ENCODE measurements at places on chromosomes 13 and 19.

GRCh38 chr19:58181902-58182576, 822 bp upstream of the ZNF274 start:
- DNase-seq, result peak; percentile 55

- DNase-seq, result no peak
Measured at GRCh38 chr13:35347679-35348205, 128.7 kb downstream of the MAB21L1 start.

DNA sequence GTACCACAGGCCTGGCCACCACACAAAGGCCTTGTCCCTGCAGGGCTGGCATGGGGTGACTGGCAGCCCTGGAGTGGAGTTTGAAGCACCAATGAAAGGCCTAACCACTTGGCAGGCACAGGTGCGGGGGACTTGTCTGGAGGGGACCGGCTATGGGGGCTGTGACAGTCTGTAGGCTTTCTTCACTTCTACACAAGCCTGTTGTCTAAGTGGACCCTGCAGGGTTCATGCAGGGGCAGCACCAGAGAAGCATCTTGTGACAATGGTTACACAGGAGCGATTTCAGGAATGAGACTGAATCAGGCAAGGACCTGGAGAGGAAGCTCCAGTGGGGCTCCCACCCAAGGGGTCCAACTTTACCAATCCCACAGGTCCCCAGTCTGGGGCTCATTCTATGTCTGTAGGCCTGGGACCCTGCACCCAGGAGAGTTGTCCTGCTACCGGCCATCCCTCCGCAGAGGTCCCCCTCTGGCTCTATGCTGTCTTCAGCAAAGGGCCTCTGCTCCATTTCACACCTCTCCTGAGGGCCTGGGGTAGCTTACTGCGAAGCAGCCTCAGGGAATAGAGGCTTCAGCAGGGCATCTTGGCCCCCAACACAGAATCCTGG, 2.3 kb upstream of the ZNF837 start:
- DNase-seq, result no peak

DNA sequence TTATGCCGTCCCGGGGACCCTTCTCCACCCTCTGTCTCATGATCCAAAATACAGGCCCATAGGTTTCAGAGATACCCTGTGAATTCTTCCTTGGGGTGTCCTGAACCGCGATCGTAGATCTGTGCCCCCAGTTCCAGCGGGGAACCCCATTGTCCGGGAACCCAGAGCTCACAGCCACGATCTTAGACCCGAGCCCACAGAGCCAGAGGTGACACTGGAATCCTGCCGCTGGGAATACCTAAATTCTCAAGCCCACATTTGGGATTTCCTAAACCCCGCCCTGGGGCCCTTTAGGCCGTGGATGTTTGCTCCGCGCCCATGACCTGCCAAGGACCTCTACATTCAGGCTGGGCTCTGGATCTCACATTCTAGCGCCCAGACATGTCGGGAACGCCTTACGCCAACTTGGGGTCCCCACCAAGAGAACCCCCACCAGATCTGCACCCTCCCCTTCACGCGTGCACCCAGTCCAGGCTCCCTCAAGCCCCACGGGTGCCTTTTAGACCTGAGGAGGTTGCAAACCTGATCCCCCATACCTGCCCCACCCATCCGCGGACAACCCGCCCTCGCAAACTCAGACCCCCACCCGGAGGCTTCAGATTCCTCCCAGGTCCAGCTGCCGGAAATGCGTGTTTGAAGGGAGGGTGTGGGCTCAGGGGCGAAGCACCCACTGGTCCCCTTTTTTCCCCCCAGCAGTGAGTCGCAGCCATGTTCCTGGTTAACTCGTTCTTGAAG, 605 bp downstream of the CAPNS1 start:
- peak; percentile 10 for DNase-seq

GRCh38 chr19:40247735-40248262, 21.3 kb upstream of the CCNP start:
- DNase-seq, result no peak

- peak; percentile 98 for DNase-seq
Measured at GRCh38 chr13:41456768-41457588, at the start of gene RGCC. Gene RGCC (plus strand): TSS chr13:41457550. CDS start chr13:41457708, 158 bp downstream.

DNA sequence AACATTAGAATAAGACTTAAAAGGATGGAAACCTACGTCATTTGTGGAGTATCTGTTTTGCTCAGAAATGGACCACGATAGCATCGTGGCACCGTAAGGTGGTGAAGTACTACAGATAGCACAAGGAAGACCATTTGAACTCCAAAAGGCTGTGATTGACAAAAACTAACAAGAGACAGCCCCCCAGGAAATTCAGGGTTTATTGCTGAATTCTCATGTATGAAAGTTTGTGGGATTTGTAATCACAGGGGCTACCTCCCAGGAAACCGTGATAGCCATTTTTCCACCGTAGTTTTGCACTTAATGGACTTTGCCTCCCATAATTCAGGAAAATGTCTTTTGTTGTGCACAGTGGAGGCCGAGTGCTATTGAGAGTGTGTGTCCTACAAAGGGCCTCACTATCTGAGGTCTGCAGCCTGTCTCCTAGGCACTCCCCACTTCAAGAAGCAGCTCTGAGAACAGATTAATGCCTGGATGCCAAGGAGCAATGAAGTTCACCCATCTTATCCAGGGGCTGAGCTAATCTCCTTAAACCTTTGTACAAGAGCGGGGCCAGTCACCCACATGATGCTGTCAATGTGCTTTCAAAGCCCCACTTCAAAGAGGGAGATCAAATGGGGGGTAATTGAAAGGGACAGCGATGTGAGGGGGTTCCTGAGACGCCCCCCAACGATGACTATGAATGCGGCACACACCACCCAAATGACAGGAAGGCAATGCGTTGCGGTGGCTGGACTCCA, 182.6 kb downstream of the COL4A1 start:
- DNase-seq, result no peak

GRCh38 chr13:45717349-45717748, 15.2 kb downstream of the CBY2 start:
- no peak for DNase-seq

- peak; percentile 75 for DNase-seq
Measured at GRCh38 chr19:35869327-35870123, 1.2 kb downstream of the APLP1 start.

DNA sequence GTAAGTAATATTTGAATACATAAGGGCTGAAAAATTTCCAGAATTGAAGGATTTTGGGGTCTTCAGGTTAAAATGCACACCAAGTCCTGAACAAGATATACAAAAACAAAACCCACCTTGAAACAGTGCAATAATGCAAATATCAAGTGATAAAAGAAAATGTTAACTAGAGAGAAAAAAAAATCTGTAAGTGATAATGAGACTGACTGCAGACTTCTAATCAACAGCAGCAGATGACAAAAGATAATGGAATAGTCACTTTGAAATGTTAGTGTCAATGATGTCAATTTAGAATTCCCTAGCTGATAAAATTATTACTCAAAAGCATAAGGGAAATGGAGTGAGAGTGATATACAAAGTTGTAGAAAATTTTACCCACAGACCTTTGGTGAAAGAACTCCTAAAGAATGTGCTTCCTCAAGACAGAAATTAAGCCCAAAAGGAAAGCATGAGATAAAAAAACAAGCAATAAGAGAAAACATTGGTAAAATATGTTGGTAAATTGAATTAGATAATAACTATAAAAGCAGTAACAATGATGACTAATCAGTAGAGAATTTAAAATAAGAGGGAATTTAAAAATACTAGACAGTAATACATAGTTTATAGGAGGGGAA, 12.4 kb upstream of the DGKH start:
- DNase-seq, result no peak

- DNase-seq, result peak; percentile 2
Measured at GRCh38 chr19:40465025-40465556, 454 bp downstream of the BLVRB start.

DNA sequence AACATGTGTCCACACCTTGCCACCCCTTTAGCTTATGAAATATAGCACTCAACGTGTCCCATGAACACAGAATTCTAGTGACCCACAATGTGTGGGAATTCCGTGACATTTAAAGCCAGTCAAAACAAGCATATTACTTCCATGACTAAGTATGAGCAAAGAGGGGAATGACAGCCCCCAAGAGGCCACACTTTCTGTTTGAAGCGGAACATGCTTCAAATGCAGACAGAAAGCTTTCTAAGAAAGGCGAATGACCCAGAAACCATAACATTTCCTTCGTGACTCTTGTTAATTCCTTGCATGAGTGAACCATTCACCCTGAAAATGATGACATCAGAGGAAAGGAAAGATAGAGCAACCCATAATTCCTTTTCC, 122.0 kb upstream of the FNDC3A start:
- no peak for DNase-seq

GRCh38 chr13:27118428-27119054, 53.1 kb downstream of the USP12 start:
- DNase-seq, result no peak

- DNase-seq, result no peak
Measured at GRCh38 chr13:107342747-107343146, 774.8 kb upstream of the ARGLU1 start.

DNA sequence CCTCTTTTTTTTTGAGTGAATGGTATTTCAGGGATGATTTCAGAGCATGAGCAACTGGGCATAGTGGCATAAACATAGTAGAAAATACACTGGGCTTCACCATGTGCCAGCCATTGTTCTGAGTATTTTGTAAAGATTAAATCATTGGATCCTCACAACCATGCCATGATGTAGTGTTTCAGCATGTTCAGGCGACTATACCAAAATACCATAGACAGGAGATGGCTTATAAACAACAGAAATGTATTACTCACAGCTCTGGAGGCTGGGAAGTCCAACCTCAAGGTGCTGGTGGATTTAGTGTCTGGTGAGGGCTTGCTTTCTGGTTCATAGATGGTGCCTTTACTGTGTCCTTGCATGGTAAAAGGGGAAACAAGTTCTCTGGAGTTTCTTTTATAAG, 101.5 kb upstream of the KL start:
- DNase-seq, result no peak

- DNase-seq, result no peak
Measured at GRCh38 chr13:113765564-113765910, 6.5 kb downstream of the TMEM255B start.

DNA sequence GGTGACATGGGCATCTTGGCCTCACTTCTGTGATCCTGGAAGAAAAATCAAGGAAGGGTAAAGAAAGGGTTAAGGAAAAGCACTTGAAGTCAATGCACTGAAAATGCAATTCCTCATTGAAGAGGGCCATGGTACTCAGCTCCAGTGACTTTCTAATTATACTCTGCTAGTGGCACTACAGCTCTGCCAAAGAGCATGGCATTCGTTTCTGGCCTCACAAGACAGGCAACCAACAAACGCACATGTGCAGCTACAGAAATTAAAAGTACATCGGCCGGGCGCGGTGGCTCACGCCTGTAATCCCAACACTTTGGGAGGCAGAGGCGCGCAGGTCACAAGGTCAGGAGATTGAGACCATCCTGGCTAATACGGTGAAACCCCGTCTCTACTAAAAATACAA, 21.8 kb downstream of the SACS start:
- no peak for DNase-seq

DNA sequence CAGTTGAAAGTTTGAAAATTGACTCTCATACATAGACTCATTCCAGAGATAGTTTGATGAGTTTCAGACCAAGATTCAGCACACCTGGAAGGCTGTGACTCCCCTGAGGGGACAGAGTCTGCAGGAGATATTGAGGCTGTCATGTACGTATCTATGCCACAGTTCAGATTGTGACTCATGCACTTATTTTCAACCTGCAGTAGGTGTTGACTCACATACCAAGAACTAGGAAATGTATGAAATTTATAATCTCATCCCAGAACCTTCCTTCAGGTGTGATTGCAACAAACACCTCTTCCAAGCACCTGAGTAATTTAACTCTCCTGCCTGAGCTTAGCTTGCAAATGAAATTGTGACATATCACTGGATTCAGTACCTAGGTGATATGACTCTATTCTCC, 64.4 kb upstream of the ZNF43 start:
- no peak for DNase-seq

- no peak for DNase-seq
Measured at GRCh38 chr13:71015021-71015420, 852.0 kb downstream of the DACH1 start.

DNA sequence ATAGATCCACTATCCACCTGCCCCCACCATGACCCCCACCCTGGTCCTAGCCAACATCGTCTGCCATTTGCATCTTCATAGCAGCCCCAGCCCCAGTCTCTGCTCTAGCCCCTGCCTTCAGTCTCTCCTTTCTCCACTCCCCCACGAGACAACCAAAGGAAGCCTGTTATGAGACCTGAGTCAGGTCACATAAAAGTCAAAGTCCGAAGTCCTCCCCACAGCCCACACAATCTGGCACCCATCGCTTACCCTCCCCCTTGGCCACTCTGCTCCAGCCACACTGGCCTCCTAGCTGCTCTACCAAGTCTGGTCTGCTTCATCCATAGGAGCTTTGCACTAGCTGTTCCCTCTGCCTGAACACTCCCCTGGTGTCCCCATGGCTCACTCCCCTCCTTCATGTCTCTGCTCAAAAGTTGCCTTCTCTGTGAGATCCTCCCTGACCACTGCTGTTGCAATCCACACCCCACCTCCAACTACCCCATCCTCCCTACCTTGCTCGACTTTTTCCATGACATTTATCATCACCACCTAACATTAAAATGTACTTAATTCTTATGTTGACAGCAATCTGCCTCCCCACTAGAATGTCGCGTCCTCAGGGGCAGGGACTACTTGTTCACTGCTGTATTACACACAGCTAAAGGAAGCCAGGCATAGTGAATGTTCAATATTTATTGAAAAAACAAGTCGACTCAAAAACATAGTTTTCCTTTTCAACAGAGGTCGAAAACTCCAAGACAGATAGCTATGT, 1.2 kb upstream of the PLEKHG2 start:
- peak; percentile 29 for DNase-seq
